Fibroblast of lung (primary cell): ENCODE measurements at places on chromosomes 2 and 18. TPM values are rescaled to one million over a fixed set of nuclear protein-coding genes. Genes with fewer than 3 reads are reported as not detected.

- no peaks in the 10 kb centered on the region for H3K27me3 ChIP-seq
- H3K4me1 ChIP-seq = no peaks in the 10 kb centered on the region
- no peaks in the 10 kb centered on the region for H3K36me3 ChIP-seq
- DNase-seq = no peak
- H3K27ac ChIP-seq = no peak overlapping the region
- H3K4me3 ChIP-seq = no peak overlapping the region
These were observed 250.1 kb downstream of the NDUFA10 start for GRCh38 chr2:239774933-239775622.

DNA sequence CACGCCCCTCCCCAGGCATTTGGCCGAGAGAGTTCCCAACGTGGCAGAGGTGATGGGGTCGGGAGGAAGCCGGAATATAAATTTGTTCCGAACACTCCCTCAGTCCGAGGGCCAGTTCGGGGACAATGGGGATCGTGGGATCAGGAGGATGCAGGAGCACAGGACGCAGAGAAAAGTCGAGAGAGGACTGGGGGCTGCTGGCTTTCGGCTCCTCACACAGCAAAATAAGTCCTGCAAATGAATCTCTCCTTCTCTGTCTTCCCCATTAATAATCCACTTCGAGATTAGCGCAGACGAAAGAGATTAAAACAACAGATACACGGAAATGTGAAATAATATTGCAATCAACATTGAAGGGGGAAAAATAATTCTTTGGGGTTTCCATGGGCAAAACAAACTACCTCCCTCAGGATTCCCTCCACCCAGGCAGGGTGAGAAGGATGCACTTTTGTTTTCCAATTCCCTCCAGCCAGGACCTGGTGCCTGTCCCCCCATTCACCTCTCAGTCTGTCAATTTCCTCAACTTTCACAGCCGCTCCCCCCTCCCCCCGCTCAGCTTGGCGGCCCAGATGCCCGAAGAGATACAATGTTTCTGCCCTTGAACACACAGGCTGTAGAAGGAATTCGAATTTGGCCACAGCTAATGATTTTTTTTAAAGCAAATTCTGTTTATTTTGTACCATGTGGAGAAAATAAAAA lies 3.1 kb upstream of the ZEB2 start:
- DNase-seq = no peak
- peaks cover 3% of the 10 kb centered on the region for H3K4me1 ChIP-seq
- H3K36me3 ChIP-seq = no peaks in the 10 kb centered on the region
- H3K27me3 ChIP-seq = no peaks in the 10 kb centered on the region

DNA sequence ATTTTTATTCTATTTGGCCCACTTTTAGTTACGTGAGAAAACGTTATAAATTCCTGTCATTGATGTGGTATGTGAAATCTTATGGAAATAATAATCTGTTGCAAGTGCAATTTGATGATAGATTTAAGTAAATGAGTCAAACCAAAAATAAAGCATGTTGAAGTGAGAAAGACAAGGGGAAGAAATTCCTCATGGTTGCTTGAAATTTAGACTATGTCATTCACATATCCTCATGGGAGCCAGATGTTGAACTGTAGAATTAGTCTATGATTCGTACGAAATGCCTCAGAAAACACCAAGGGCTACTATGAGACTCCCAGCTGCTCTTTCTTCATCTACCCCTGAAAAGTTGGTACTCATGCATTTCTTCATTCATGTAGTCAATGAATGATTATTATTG lies 55.7 kb downstream of the KLHL14 start:
- no peak overlapping the region for H3K27ac ChIP-seq
- no peaks in the 10 kb centered on the region for H3K27me3 ChIP-seq
- no peaks in the 10 kb centered on the region for H3K4me1 ChIP-seq
- DNase-seq = no peak

The LRRTM4 gene
- total RNA-seq = not detected in 2 replicates

GRCh38 chr2:67839242-67839641 lies 223.6 kb downstream of the C1D start:
- no peak overlapping the region for H3K27ac ChIP-seq
- peaks cover 2% of the 10 kb centered on the region for H3K4me1 ChIP-seq
- DNase-seq = peak; percentile 63
- H3K36me3 ChIP-seq = no peaks in the 10 kb centered on the region
- no peaks in the 10 kb centered on the region for H3K27me3 ChIP-seq

- no peaks in the 10 kb centered on the region for H3K4me1 ChIP-seq
- no peak for DNase-seq
- H3K27me3 ChIP-seq = no peaks in the 10 kb centered on the region
- H3K4me3 ChIP-seq = no peak overlapping the region
These were observed 755.7 kb upstream of the HS6ST1 start for GRCh38 chr2:129074298-129074920.

DNA sequence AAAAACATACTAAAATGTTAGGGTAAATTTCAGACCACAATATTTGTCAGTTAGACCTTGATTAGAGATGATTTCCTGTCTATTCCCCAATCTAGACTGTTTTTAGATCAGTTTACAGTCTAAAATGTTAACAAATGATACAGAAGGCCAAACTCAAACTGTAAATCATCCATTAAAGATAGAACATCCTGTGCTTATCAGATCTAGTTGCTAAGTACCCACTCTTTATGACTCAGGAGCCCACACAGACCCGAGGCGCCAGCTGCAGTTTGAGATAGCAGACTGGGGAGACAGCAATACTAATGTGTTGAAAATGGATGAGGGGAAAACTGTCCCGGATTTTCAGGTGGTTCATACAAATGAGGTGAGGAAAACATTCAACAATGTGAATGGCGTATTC lies 113.3 kb downstream of the SCG2 start:
- peak; percentile 91 for DNase-seq
- H3K36me3 ChIP-seq = no peaks in the 10 kb centered on the region
- no peaks in the 10 kb centered on the region for H3K27me3 ChIP-seq
- no peak overlapping the region for H3K27ac ChIP-seq

DNA sequence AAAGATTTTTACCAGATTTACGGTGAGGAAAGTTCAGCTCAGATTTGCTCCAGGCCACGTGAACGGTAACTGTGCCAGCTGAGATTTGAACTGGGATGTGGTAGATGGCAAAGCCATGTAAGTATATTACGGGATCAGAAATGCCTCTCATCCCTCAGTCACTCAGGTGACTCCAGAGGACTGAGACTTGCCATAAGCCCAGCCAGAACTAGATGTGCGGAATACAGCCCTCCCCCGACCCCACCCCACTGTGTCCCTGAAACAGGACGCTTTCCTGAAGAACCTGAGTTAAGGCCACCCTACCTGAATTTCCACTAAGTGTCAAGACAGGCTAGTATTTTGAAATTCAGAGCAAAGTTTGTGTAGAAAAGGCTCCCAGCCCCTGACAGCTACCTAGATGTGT lies 1.3 kb upstream of the FHL2 start:
- no peak overlapping the region for H3K27ac ChIP-seq
- DNase-seq = no peak
- no peaks in the 10 kb centered on the region for H3K27me3 ChIP-seq
- peaks cover 7% of the 10 kb centered on the region for H3K36me3 ChIP-seq
- H3K4me3 ChIP-seq = no peak overlapping the region
- peaks cover 16% of the 10 kb centered on the region for H3K4me1 ChIP-seq

- no peaks in the 10 kb centered on the region for H3K36me3 ChIP-seq
- no peaks in the 10 kb centered on the region for H3K27me3 ChIP-seq
- H3K27ac ChIP-seq = no peak overlapping the region
- no peaks in the 10 kb centered on the region for H3K4me1 ChIP-seq
These were observed 355.1 kb upstream of the MYT1L start for GRCh38 chr2:2686222-2686621.

- no peaks in the 10 kb centered on the region for H3K4me1 ChIP-seq
- no peaks in the 10 kb centered on the region for H3K36me3 ChIP-seq
- no peak overlapping the region for H3K4me3 ChIP-seq
- no peak overlapping the region for H3K27ac ChIP-seq
- H3K27me3 ChIP-seq = no peaks in the 10 kb centered on the region
These were observed 145.9 kb upstream of the LHCGR start for GRCh38 chr2:48901416-48901815.

DNA sequence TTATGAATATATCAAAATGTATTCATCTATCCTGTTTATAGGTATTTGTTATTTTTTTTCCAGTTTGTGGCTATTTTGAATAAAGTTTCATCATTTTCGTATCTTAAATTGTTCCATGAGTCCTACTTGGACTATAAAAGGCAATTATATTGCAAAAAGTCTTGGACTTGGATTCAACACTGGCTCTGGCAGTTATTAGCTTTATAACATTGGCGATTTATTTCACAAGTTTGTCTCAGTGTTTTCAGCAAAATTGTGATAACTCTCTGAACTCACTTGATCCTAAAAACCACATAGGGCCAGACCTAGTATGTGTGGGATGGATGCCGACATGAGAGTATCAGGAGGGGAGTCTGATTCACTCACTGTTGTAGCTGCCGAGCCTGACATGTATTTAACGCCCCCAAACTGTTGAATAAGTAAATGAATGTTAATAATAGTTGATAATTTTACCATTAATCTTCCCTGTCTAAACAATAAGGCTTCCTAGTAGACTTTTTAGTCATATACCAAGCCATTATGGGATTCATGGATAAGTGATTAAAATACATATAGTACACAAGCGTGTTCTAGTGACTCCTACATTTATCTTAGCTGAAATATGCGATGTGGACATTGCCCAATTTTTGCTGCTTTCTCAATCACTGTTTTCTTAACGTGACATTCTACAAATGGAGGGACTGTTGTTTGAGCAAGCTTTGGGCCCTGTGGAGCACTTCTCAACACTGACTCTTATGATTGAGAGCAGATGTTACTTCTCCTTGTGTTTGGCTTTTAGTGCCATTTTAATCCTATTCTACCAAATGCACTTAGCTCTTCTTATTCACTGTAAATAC lies 907.6 kb downstream of the EPHA4 start:
- no peaks in the 10 kb centered on the region for H3K36me3 ChIP-seq
- H3K27me3 ChIP-seq = no peaks in the 10 kb centered on the region
- DNase-seq = peak; percentile 2
- H3K27ac ChIP-seq = no peak overlapping the region

DNA sequence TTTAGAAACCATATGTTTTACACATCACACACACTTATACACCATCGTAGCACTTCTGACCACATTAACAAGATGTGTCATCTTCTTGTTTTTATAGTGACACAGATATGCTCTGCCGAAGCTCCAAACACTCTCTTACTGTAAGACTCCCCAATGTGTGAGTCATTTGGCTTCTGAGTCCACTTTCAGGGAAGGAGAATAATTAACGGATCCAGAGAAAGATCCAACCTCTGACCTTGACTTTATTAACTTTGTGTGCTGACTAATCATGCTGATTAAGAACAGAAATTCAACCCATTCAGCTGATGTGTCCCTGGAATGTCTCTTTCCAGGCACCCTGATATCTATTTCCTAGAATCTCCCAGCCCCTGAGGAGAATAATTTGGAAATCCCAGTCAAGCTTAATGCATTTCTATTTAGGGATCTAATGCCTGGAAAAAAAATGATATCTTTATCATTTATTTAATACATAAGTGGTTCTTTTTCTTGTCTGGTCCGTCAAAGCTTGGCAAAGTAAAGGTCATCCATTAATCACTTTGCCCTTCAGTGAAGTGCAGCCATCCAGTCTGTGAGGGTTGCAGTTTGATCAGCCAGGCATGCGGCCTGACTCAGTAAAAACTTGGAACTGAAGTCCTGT lies 615.8 kb upstream of the SYT4 start:
- H3K36me3 ChIP-seq = no peaks in the 10 kb centered on the region
- peaks cover 12% of the 10 kb centered on the region for H3K4me1 ChIP-seq
- no peaks in the 10 kb centered on the region for H3K27me3 ChIP-seq
- peak overlapping the region; percentile 24 for H3K27ac ChIP-seq
- no peak overlapping the region for H3K4me3 ChIP-seq

GRCh38 chr18:66550366-66550765 lies 53.5 kb downstream of the CDH19 start:
- no peak for DNase-seq
- H3K36me3 ChIP-seq = no peaks in the 10 kb centered on the region
- no peaks in the 10 kb centered on the region for H3K4me1 ChIP-seq

The NPPC gene
- not detected in 2 replicates for total RNA-seq

- H3K4me1 ChIP-seq = no peaks in the 10 kb centered on the region
- H3K27me3 ChIP-seq = no peaks in the 10 kb centered on the region
- peak; percentile 62 for DNase-seq
- no peak overlapping the region for H3K4me3 ChIP-seq
- H3K27ac ChIP-seq = no peak overlapping the region
- H3K36me3 ChIP-seq = no peaks in the 10 kb centered on the region
These were observed 42.6 kb downstream of the SCN7A start for GRCh38 chr2:166451468-166451867.

- no peak overlapping the region for H3K4me3 ChIP-seq
- peaks cover 12% of the 10 kb centered on the region for H3K27me3 ChIP-seq
- DNase-seq = no peak
- H3K27ac ChIP-seq = no peak overlapping the region
- H3K4me1 ChIP-seq = no peaks in the 10 kb centered on the region
- no peaks in the 10 kb centered on the region for H3K36me3 ChIP-seq
These were observed 119.7 kb downstream of the ACOXL start for GRCh38 chr2:110852051-110852450.

GRCh38 chr2:224377751-224378700 lies 23.9 kb downstream of the FAM124B start:
- H3K36me3 ChIP-seq = no peaks in the 10 kb centered on the region
- no peak overlapping the region for H3K4me3 ChIP-seq
- no peaks in the 10 kb centered on the region for H3K4me1 ChIP-seq
- DNase-seq = no peak
- no peaks in the 10 kb centered on the region for H3K27me3 ChIP-seq

The PARD6G gene
- total RNA-seq = 2.1 and 3.1 TPM in 2 replicates

- DNase-seq = peak; percentile 75
- H3K27ac ChIP-seq = no peak overlapping the region
- no peak overlapping the region for H3K4me3 ChIP-seq
- H3K36me3 ChIP-seq = no peaks in the 10 kb centered on the region
These were observed 28.2 kb upstream of the YWHAQ start for GRCh38 chr2:9658972-9659371.

The UGT1A10 gene
- not detected in 2 replicates for total RNA-seq

The DNER gene
- 0.26 and 0.33 TPM in 2 replicates for total RNA-seq

The ATOH8 gene
- total RNA-seq = 19.0 and 19.2 TPM in 2 replicates

GRCh38 chr2:236688157-236688556 lies 118.5 kb downstream of the ACKR3 start:
- no peaks in the 10 kb centered on the region for H3K27me3 ChIP-seq
- no peak for DNase-seq
- H3K4me3 ChIP-seq = no peak overlapping the region
- no peaks in the 10 kb centered on the region for H3K4me1 ChIP-seq

The CASP10 gene
- 4.9 and 8.1 TPM in 2 replicates for total RNA-seq

GRCh38 chr2:86229221-86229620 lies 30.0 kb downstream of the MRPL35 start:
- H3K4me1 ChIP-seq = no peaks in the 10 kb centered on the region
- no peak for DNase-seq
- H3K27ac ChIP-seq = no peak overlapping the region
- H3K27me3 ChIP-seq = no peaks in the 10 kb centered on the region
- no peak overlapping the region for H3K4me3 ChIP-seq

DNA sequence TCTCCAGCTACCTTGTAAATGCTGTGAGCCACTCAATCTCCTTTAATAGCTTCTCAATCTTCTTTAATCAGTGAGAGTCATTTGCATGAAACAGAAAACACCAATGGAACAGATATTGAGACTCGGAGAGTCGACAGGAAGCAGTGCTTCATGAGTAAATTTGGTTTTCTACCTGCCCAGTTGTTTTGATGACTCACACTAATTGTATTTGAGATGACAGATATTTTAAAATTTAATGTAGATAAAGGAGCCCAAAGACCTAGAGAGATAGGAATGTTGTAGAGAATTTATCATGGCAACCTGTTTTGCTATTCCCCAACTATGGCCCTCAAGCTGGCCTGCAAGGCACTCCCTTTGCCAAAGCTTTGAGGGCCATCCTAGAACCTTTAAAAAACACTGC lies 119.1 kb downstream of the CDC42EP3 start:
- no peak overlapping the region for H3K4me3 ChIP-seq
- H3K27ac ChIP-seq = no peak overlapping the region
- H3K4me1 ChIP-seq = no peaks in the 10 kb centered on the region
- H3K36me3 ChIP-seq = no peaks in the 10 kb centered on the region
- H3K27me3 ChIP-seq = no peaks in the 10 kb centered on the region
- no peak for DNase-seq
